ENCODE measurements at places on chromosomes 4 and X.

GRCh38 chrX:155434906-155435743 is 23.3 kb downstream of the F8A3 start:
- no peak overlapping the region for H3K4me3 ChIP-seq
- H3K27ac ChIP-seq = no peak overlapping the region
- H3K36me3 ChIP-seq = no peaks in the 10 kb centered on the region
- H3K4me1 ChIP-seq = no peaks in the 10 kb centered on the region
- no peaks in the 10 kb centered on the region for H3K27me3 ChIP-seq

DNA sequence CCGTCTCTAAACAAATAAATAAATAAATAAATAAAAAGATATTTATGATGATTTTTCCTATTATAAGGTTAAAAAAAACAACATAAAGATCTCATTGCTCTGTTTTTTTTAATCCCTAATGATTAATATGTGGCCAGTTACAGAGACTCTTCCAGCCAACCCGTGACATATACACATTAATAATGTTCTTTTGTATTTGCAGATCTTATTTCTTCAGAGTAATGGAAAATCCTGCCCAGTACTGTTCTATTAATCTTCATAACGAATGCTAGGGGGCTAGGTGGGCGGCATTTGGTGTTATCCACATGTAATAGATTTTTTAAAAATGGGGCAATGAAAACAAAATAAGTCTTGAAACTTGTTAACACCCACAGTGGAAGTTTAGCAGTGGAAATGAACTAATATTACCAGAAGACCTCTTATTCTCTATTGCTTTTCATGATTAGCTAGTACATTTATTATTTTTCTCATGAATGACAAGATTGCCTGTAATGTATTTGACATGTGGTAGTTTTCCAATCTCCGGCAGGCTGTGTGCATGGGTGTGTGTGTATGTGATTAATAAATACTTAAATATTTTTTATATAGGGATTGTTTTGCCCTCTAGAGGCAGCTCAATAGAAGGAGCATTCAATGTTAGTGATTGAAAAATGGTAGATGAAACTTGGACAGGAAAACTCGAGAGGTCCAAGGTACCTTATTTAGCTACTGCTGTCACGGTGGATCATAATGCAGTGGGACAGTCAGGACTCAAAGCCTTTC is 457.4 kb downstream of the IL1RAPL1 start:
- no peak for DNase-seq
- no peaks in the 10 kb centered on the region for H3K27me3 ChIP-seq
- H3K36me3 ChIP-seq = no peaks in the 10 kb centered on the region

- no peak overlapping the region for H3K4me3 ChIP-seq
- no peak for DNase-seq
- H3K36me3 ChIP-seq = no peaks in the 10 kb centered on the region
- H3K27me3 ChIP-seq = no peaks in the 10 kb centered on the region
- no peaks in the 10 kb centered on the region for H3K4me1 ChIP-seq
Measured at GRCh38 chrX:69307756-69308155, 142.5 kb upstream of the PJA1 start.

DNA sequence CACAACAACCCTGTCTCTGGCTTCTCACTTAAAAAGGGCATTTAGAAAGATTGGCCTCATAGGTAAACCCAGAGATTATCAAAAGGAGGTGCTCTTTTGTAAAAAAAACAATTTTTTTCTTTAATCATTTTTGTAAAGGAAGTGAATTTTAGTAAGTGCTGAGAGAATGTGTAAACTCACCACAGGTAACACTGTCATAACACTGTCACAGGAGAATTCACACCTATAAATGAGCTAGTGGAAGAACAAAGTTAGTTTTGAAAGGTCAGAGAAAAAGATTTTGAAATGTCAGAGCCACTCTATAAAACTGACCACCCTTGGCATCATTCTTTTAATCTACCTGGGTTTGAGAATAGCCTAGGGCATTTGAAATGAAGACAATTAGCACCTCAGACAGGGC is 3.3 kb upstream of the SH2D1A start:
- no peaks in the 10 kb centered on the region for H3K36me3 ChIP-seq
- peaks cover 2% of the 10 kb centered on the region for H3K4me1 ChIP-seq
- DNase-seq = no peak

DNA sequence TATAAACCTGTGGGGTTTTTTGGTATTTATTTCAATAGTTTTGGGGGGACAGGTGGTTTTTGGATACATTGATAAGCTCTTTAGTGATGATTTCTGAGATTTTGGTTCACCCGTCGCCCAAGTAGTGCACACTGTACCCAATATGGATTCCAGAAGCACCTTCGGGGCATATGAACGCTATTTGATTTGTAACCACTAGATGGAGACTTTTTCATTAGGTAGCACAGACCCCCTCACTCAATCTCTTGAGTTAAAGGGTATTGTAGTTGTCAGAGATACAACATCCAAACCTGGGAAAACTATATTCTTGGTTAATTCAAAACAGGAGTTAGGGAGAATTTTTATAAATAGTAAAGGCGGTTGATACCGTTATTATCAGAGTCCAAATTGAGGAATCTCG is 79.8 kb downstream of the SPANXN3 start:
- no peaks in the 10 kb centered on the region for H3K27me3 ChIP-seq
- H3K27ac ChIP-seq = no peak overlapping the region
- no peaks in the 10 kb centered on the region for H3K36me3 ChIP-seq
- H3K4me3 ChIP-seq = no peak overlapping the region
- H3K4me1 ChIP-seq = no peaks in the 10 kb centered on the region

- no peak for DNase-seq
- no peaks in the 10 kb centered on the region for H3K4me1 ChIP-seq
- no peaks in the 10 kb centered on the region for H3K27me3 ChIP-seq
- no peak overlapping the region for H3K4me3 ChIP-seq
Measured at GRCh38 chr4:1239950-1240307, 9.0 kb downstream of the CTBP1 start.

- no peaks in the 10 kb centered on the region for H3K36me3 ChIP-seq
- H3K27ac ChIP-seq = no peak overlapping the region
- DNase-seq = no peak
- no peaks in the 10 kb centered on the region for H3K27me3 ChIP-seq
- no peak overlapping the region for H3K4me3 ChIP-seq
Measured at GRCh38 chrX:122869171-122869570, 314.9 kb upstream of the GRIA3 start.

- no peak for DNase-seq
- H3K4me1 ChIP-seq = no peaks in the 10 kb centered on the region
- H3K27ac ChIP-seq = no peak overlapping the region
- no peaks in the 10 kb centered on the region for H3K36me3 ChIP-seq
Measured at GRCh38 chr4:174406383-174406782, 115.9 kb downstream of the HPGD start.

GRCh38 chrX:147342197-147342596 is 527.7 kb upstream of the CXorf51A start:
- H3K4me1 ChIP-seq = no peaks in the 10 kb centered on the region
- no peaks in the 10 kb centered on the region for H3K27me3 ChIP-seq
- no peaks in the 10 kb centered on the region for H3K36me3 ChIP-seq
- H3K4me3 ChIP-seq = no peak overlapping the region
- no peak overlapping the region for H3K27ac ChIP-seq

DNA sequence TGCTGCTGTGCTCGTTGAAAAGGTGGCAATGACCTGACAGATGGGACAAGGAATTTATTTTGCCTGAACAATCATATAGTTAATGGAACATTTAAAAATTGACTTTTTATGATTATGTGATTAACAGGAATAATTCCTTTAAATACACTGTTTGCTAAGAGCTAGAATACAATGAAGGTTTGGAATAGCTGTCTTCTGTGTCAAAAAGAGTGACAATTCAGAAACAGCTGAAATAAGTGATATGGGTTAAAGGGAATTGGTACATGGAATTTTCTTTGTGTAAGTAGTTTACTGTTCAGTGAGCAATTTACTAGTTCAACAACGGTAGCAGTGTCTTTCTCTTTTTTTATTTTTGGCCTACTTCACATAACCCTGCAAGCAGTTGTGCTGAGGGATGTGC is 1083.5 kb upstream of the GRID2 start:
- no peak overlapping the region for H3K4me3 ChIP-seq
- H3K27me3 ChIP-seq = no peaks in the 10 kb centered on the region
- H3K4me1 ChIP-seq = no peaks in the 10 kb centered on the region
- no peak overlapping the region for H3K27ac ChIP-seq
- H3K36me3 ChIP-seq = no peaks in the 10 kb centered on the region

DNA sequence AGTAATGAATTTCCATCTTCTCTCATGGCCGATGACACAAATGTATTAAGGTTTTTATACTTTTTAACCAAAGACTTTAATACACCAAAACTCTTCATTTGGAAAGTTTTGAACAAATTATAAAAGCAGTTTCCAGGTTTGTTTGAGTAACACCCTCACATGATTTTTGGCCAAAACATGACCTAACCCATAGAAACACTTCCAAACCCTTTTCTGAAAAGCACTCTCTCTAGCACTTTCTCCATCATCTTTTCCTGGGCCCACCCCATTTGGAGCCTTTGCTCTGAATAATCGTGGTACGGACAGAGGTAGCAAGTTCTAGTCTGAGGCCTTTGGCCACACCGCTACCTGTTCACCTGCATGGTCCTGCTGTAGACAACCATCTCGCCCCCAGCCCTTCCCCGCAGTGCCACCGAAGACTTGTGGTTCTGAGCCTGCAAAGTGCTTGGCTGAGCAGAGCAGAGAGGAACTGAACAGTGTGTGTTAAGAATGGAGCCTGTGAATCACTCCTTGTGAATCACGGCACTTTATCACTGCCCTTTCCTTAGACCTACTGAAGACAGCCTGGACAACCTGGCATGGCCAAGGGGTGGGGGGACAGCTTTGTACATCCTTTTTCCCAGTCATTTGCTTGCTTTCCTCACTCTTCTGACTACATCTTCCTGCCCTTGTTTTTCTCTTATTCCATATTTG is 181.8 kb downstream of the PTTG2 start:
- no peak for DNase-seq
- peaks cover 13% of the 10 kb centered on the region for H3K36me3 ChIP-seq
- H3K27ac ChIP-seq = no peak overlapping the region
- peaks cover 1% of the 10 kb centered on the region for H3K4me1 ChIP-seq
- H3K27me3 ChIP-seq = no peaks in the 10 kb centered on the region
- no peak overlapping the region for H3K4me3 ChIP-seq

- H3K27ac ChIP-seq = no peak overlapping the region
- H3K27me3 ChIP-seq = no peaks in the 10 kb centered on the region
- peaks cover 34% of the 10 kb centered on the region for H3K36me3 ChIP-seq
- no peak overlapping the region for H3K4me3 ChIP-seq
- DNase-seq = no peak
- no peaks in the 10 kb centered on the region for H3K4me1 ChIP-seq
Measured at GRCh38 chr4:6297266-6297815, 27.7 kb downstream of the WFS1 start.

GRCh38 chrX:121831601-121832000 is 784.2 kb downstream of the GLUD2 start:
- no peaks in the 10 kb centered on the region for H3K4me1 ChIP-seq
- no peak overlapping the region for H3K4me3 ChIP-seq
- no peak for DNase-seq
- H3K27me3 ChIP-seq = no peaks in the 10 kb centered on the region

DNA sequence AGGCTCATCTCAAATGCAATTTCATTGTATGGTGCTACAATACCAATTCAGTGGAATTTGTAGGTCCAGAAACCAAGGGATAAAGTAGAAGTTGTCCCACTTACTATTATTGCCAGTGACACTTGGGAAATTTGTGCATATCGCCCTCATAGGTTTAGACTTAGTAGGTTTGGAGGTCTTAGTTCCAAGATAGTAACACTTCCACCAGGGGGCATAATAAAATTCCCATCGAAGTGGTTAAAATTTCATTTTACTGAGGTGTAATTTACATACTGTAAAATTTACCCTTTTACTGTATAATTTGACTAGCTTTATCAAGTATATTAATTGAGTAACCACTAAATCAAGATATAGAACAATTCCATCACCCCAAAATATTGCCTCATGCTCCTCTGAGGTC is 174.6 kb downstream of the INPP4B start:
- no peaks in the 10 kb centered on the region for H3K4me1 ChIP-seq
- H3K27ac ChIP-seq = no peak overlapping the region
- H3K4me3 ChIP-seq = no peak overlapping the region

Data from neuronal stem cell (in vitro differentiated cells).